ENCODE measurements at places on chromosomes 4 and X.

DNA sequence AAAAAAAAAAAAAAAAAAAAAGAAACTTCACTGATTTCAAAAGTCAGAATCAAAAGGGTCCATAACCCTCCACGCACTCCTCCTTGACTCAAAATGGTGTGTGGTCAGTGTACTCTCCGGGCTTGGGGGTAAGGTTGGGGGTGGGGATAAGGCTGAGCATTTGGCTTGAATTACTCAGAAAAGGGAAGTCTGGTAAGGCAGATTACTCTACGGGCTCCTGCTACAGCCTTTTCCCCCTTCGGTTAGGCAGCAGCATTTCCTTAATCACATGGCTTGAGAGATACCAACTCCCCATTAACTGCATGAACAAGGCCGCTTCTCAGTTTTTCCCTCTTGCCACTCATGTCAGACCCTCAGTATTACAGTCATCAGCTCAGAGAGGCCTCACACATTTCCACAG lies 135.4 kb upstream of the DUSP21 start:
- no peak for DNase-seq

GRCh38 chr4:1136048-1136447 lies 22.7 kb upstream of the RNF212 start:
- no peak for DNase-seq

DNA sequence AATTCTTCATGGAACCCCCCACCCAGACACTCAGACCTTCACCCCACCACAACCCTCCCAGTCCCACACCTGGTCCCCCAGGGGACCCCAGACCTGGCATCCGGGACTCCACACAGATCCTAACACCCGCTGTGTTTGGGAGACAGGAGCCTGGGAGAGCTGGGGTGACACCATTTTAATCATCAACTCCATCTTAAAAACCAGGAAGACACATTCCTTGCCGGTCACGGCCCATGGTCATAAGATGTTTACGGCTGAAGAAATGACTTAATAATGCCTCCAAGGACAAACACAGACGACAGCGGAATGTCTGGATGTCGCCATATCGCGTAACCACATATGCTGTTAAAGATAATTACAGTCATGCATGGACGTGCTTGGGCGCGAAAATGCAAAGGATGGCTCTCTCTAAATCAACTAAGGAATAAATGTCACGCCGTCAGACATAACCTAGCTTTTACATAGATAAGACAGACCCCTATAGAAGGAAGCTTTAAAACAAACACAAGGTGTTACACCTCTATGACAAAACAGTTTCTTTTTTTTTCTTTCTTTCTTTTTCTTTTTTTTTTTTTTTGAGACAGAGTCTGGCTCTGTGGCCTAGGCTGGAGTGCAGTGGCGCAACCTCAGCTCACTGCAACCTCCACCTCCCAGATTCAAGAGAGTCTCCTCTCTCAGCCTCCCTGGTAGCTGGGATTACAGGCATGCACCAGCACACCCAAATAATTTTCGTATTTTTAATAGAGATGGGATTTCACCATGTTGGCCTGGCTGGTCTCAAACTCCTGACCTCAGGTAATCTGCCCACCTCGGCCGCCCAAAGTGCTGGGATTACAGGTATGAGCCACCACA lies 2.1 kb upstream of the DHRSX start:
- DNase-seq = no peak

- DNase-seq = no peak
Measured at GRCh38 chr4:66974665-66975064, 570.6 kb downstream of the CENPC start.

GRCh38 chr4:76211769-76212708 lies 1.6 kb downstream of the SCARB2 start:
- DNase-seq = no peak

GRCh38 chr4:185143601-185143969 lies 519 bp downstream of the SLC25A4 start:
- peak; percentile 31 for DNase-seq

GRCh38 chr4:55887594-55887993 lies 34.1 kb downstream of the EXOC1 start:
- no peak for DNase-seq

- DNase-seq = no peak
Measured at GRCh38 chr4:162151850-162152249, 11.9 kb downstream of the FSTL5 start.

DNA sequence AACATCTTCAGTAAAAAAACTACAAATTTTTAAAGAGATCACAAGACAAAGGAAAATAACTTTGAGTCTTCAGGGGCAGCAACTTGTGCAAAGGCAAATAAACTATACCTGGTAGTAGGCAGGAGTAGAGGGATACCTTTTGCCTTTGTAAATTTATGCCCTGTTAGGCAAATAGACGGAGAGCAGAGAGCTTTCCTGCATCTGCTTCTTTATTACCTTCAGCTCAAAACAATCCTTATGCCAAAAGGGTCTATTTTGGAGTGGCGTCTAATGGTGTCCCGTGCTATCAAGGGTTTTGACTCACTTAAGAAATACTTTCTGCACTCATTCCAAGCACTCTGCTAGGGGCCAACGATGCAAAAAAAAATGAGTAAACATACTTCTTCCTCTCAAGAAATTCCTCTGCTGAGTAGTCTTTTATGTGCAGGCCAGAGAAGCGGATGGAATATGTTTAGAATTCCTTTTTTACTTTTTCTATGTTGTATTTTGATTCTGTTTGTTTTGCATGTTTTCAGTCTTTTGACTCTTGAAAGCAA lies 131.9 kb downstream of the ANXA5 start:
- no peak for DNase-seq
